Kasumi-1 (cell line): ENCODE measurements at places on chromosomes 5 and 9.
A peak's percentile ranks its signal among the peaks of the same experiment; 100 is the strongest.

- DNase-seq: no peak
Observed at GRCh38 chr5:57033503-57033902, 81.6 kb upstream of the MIER3 start.

GRCh38 chr5:6831678-6832671, 118.7 kb downstream of the TENT4A start:
- DNase-seq: no peak

DNA sequence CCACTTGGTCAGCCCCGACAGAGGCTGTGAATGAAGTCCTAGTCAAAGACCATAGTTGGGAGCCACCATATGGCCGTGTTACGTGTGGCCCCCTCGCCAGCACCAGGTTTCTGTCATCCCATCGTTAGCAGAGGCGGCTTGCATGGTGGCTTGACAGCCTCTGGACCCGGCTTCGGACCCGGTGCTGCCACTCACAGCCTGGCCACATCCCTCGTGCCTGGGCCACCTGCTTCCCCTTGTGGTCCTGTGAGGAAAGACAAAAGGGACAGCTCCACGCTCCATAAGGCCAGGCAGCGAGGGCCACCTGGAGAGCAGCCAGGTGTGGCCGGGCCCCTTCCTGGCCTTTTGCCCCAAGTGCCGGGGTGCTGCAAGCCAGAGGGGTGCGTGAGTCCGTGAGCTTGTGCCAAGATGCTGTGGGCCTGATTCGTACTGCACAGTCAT, 6.2 kb downstream of the NKD2 start:
- no peak for DNase-seq

DNA sequence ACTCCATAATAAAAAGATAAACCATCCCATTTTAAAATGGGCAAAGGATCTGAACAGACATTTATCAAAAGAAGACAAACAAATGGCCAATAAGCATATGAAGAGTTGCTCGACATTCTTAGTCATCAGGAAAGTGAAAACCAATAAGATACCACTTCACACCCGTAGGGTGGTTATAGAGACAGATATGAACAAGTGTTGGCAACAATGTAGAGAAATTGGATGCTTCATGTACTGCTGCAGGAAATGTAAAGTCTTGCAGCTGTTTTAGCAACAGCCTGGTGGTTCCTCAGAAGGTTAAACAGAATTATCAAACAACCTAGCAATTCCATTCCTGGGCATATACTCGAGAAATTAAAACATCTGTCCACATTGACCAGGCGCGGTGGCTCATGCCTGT, 42.5 kb downstream of the GTF3C4 start:
- no peak for DNase-seq

- no peak for DNase-seq
Observed at GRCh38 chr9:38467404-38467803, 43.1 kb upstream of the IGFBPL1 start.

DNA sequence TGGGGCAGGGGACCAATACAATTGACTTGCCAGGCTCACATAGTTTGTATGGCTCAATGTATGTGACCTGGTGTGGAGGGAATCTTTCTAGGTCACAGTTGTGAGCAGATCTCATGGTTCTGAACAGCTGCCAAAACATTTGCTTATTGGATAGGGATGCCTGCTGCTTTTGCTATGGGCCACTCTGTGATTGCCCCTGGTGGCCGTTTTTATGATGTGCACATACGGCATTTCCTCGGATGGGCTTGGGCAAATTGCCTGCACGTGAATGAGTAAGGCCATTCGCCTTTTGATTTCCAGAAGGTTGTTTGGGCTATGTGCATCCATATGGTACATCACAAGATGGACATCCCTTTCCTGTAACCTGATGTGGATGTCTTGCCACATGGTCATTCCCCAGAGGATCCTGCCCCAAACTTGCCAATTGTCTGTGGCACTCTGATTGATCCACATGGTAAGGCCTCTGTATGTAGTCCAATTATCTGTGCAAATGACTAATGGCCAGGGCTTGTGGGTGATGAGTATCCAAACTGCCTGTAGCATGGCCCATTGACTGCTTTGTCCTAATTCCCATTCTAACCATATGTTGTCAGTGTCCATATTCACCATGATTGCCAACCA, 10.7 kb upstream of the SLC22A4 start:
- no peak for DNase-seq

GRCh38 chr9:113991714-113992113, 86.4 kb downstream of the AMBP start:
- no peak for DNase-seq

DNA sequence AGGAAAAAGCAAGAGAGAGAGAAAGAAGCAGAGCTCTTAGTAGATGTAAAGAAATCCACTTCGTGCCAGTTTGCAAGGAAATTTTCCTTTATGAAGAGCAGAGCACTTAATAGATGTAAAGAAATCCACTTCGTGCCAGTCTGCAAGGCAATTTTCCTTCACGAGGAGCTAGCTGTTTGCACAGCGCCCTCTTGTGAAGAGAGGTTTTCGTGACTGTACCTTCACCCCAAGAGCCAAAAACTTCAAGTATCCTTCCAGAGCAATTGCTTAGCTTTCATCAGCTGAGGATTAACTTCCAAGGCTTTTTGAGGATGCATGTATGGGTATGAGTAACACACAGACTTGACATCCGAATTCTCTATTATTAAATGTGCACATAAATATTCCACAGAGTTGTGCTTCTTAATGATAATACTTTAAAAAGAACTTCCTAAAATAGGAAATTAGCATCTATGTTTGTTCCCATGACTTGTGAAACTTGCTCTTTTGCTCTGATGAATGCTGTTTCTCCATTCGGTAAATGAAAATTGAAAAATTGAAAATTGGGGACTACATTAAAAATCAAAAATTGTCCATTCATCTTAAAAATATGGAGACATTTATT, 525.6 kb downstream of the PDE4D start:
- DNase-seq: peak; percentile 68

DNA sequence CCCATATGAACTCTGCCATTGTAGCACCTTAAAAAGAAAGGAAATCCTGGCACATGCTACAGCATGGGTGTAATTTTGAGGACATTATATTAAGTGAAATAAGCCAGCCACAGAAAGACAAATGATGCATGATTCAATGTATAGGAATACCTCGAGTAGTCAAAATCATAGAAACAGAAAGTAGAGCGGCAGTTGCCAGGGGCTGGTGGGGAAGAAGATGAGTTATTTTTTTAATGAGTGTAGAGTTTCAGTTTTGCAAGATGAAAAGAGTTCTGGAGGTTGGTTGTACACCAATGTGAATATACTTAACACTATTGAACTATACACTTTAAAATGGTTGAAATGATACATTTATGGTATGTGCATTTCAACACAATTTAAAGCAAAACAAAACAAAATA, 133.0 kb downstream of the ZDHHC21 start:
- DNase-seq: no peak
